Hippocampal formation (tissue), 2 donors: ENCODE measurements at places on chromosomes 1 and 21.

DNA sequence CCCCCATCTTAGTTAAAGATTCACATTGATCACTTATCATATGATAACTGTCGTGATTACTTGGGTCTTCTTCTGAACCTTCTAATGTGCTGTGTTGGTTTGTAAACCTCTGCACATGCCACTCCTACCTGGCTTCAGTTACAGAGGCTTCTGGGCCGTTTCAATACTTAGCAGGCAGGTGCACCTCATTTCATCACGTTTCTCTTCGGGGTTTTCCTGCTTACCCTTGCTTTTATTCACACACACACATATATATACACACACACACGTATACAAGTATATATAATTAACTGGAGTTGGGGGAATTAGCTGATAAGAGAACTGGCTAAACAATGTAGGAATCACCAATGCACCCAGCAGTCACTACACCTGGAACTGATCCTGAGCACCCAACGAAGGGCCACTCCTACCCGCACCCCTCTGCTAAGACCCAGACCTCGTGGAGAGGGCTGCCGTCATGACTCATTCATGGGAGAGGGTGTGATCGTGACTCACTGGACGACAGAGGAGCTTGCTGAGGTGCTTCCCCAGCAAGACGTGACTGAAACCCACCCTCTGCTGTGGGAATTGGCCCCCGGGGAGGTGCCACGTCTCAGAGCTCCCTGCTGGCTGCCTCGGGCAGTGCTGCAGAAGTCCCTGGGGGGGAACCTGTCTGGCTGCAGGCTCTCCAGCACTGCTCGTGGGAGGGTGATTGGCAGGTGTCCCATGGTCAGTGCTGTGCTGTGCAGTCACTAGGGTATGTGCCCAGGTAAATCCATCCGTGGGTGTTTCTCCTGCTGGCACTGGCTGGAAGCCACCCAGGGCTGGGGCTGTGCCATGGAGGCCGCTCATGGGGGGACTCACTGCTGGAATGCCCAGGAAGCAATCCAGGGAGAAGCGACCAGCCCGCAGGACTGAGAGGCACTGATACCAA, 166.6 kb downstream of the DYRK1A start:
- DNase-seq = no peak

- DNase-seq = no peak
Observed at GRCh38 chr1:54371038-54371941, 34.9 kb downstream of the SSBP3 start.

DNA sequence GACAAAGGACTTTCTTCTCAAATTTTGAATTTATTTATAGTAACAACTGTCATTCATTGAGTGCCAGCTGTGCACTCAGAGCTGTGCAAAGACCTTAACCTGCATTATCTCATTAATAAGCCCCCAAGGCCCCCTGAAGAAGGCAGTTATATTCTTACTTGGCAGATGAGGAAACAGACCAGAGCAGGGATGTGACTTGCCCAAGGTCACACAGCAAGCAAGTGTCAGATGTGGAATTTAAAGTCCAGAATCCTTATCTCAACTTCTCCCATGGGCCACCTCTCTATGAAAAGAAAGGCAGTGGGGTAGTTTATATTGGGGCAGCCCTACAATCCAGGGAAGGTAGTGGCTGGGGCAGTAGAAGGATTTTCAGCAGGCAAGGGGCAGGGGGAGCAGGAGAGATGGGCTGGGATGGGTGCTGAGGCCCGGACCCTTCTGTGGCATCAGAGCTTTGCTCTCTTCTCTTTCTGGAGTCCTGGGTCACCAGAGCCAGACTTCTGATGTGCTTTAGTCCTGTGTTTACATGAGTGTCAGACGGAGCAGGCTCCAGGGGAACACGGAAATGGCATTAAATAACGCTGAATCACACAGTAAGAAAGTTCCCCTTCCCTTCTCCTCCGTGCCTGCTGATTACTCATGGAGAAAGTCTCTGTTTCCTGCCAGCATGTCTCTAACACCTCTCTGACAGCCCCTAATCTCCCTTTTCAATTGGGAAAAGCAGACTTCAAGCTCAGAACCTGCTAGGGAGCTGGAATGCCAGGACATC, 39.5 kb downstream of the EPHB2 start:
- peak; percentile 15 for DNase-seq

DNA sequence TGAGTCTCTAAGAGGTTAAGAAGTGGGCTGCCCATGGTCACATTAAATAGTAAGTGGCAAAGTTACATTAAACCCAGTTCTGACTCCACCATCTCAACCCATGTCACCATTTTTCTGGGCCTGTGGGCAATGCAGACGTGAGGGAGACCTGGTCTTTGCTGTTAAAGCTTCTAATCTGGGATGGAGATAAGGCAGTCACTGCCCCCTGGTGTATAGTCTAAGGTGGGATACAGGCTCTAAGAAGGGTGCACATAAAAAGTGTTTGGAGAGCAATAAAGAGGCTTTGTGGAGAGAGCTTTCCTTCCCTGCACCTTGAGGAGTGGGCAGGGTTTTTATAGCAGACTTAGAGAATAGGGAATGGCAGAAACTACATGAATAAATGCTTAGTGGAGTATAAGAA, 141.3 kb downstream of the ROR1 start:
- no peak for DNase-seq

DNA sequence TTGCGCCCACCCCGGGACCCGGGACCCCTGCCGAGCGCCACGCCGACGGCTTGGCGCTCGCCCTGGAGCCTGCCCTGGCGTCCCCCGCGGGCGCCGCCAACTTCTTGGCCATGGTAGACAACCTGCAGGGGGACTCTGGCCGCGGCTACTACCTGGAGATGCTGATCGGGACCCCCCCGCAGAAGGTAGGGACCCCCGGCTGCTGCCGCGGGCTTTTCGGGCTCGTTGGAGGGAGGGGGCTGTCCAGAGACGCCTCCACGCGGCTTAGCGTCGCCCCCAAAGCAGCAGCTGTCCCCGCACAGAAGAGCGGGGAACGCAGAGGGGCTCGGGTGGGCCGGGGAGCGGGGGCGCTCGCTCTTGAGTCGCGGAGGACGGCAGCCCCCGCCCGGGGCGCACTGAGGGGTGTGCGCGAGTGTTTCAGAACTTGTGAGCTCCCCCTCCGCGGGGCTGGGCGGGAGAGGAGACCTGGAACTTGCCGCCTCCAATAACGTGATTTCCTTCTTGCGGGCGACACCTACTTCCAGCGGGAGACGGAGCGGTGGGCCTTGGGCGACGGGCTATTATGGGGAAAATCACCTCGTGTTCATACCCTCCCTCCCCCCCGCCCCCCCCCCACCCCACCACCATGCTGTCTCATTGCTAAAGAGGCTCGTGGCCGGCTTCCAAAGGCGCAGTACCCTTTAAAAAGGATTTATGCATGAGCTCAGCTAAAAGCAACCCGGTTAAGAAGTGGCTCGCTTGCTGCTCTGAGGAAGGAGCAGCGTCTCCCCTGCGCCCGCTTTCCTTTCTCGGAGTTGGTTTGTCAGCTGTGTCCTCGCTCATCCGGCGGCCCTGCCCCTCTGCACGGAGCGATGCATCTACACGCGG, 664 bp downstream of the BACE2 start:
- DNase-seq = peak; percentile 10

DNA sequence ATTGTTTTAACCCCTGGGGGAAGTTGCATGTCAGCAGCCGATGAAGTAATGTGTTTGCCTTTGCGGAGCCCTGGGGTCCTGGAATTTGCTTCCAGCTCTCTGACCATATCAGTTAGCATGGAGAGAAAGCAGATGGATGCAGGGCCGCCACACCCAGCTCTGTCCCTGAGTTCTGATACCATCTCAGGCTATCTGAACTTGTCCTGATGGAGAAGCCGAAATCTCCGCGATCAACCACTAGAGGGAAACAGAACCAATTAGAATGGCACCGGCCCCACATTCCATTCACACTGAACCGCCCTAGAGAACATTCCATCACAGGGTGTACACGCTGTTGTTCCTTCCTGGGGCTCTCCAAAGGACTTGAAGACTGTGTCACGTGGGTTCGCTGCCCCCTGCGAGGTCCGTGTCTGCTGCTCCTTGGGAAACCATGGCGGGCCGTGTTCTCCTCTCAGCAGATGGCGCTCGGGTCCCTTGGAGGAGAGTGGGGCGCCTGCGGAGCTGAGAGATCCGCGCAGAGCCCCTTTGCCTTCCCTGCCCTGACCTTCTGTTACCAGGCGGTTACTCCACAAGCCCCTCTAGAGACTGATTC, 75.4 kb downstream of the ABCA4 start:
- peak; percentile 46 for DNase-seq
